ENCODE measurements at places on chromosomes 6 and 20.

DNA sequence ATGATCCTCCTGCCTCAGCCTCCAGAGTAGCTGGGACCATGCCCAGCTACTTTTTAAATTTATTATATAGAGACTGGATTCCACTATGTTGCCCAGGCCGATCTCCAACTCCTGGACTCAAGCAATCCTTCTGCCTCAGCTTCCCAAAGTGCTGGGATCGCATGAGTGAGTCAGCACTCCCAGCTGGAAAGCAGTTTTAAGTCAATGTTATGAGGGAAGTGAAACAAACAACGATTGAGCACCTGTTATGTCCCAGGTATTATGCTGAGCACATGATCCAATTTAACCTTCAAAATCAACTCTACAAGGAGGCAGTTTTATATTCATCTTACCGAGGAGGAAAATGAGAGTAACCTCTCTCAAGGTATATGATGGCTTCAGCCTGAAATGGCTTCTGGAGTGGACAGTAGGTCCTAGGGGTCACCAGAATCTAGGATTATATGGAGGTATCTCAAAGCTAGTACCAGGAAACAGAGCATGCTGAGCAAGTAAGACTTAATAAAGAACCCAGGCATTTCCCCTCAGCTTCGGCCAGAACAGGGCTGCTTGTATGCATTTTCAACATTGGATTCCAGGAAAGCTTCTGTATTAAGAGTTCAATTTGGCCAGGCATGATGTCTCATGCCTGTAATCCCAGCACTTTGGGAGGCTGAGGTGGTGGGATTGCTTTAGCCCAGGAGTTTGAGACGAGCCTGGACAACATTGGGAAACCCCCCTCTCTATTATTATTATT, 55.0 kb downstream of the EDN1 start:
- DNase-seq, result no peak

DNA sequence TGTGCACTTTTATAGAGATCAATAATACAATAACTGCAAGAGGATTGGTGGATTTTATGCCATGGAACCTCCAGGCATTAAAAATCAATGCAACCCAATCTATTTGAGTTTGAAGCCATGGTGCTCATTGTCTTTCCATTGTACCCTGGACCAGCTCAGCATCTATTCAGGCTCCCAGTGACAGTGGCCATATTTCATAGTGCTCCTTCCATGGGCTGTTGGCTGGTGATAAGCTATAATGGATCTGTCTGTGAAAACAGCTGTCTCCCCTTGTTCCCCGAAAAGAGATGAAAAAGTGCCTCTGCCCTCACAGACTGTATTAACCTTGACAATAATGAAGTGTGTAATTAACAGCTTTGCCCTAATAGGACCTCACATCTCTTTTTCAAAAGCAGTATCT, 74.3 kb downstream of the LAMP5 start:
- DNase-seq, result no peak

DNA sequence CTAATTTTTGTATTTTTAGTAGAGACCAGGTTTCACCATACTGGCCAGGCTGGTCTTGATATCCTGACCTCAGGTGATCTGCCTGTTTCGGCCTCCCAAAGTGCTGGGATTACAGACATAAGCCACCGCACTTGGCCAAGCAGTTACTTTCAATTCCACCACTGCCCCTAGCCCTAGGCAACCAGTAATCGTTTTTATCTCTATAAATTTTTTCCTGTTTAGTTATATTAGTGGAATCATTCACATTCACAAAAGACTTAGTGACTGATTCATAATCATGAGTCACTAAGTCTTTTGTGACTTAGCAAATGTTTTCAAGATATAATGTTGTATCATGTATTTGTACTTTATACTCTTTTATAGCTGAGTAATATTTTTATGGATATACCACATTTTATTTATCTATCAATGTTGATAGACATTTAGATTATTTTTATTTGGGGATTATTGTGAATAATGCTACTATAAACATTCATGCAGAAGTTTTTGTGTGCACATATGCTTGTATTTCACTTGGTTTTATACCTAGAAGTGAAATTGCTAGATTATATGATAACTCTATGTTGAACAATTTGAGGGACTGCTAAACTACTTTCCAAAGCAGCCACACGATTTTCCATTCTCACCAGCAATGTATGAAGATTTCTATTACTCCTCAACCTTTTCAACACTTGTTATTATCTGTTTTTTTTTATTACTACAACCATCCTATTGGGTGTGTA, 421.4 kb upstream of the ID4 start:
- DNase-seq, result no peak

GRCh38 chr6:127164036-127164435, 45.6 kb downstream of the RSPO3 start:
- no peak for DNase-seq

GRCh38 chr6:25629198-25629576, 22.8 kb upstream of the SCGN start:
- peak; percentile 36 for DNase-seq

- no peak for DNase-seq
Measured at GRCh38 chr20:38162149-38162548, 2.9 kb downstream of the TGM2 start.

DNA sequence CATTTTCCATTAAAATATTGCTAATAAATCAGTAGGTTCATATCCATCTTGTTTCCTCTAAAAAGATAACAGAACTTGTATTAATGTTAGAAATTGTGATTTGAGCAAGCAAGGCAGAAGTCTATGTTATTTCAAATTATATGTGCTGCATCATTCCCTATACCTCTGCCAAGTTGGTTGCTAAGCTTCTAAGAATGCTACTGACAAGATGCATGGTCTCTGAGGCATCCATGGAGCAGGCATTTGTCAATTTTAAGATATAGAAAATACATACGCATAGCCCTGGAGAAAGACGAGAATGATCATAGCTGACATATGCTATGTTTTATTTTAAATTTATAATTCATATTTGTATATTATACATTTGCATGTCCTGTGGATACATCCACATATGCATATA, 168.3 kb upstream of the THEMIS start:
- DNase-seq, result no peak

DNA sequence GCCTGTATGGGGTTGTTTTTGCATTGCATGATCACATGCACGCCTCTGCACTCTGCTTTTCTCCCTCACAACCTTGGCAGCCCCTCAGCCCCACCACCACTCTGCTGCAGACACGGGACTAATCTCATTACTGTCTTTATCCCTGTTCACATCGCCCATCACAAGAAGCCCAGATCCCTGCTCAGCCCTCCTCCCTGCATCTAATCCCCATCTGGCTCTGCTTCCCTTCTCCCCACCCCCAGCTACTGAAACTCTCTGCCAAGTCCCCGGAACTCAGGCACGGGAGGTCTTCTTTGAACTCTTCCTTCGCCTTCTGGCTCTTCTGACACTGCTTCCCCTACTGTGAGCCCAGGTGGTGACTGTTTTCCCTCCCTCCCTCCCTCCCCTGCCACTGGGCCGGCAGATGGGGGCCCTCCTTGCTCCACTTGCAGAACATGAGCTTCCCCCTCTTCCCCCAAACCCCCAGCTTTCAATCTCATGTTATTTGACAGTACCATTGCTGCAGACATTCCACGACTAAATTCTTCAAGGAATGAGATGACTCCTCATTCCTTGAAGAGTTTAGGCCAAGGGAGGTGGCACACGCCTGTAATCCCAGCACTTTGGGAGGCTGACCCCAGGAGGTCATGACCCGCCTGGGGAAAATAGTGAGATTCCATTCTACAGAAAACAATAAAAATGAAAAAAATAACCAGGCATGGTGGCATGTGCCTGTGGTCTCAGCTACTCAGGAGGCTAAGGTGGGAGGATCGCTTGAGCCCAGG, 21.9 kb upstream of the TULP1 start:
- DNase-seq, result no peak

GRCh38 chr6:97392735-97393134, 109.7 kb upstream of the MMS22L start:
- DNase-seq, result no peak

GRCh38 chr6:6592826-6593475, 4.4 kb downstream of the LY86 start:
- no peak for DNase-seq

DNA sequence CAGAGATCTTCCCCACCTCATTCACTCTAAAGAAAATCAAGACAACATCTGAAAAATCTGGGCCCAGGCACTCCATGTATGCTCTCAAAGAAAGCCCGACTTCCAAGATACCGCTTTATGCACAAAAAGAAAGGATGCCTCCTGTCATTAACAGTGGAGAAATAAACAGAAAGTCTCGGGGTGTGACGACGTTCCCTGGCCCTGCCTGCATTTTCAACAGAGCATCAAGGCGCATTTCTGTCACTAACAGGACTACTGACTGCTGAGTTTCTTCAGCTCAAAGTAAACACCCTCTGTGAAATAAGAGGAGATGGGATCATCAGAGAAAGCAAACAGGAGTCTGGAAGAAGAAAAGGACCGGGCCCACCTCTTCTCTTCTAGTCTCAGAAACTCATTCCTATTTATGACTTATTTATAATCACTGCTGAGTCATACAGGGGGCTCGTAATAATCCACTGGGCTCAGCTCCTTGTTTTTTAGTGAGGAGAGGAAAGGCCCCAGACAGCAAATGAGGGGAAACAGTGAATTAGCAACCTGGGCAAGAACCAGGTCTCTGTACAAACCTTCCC, 99.7 kb downstream of the ZMYND8 start:
- no peak for DNase-seq

GRCh38 chr6:162468326-162468725, 259.2 kb downstream of the PRKN start:
- no peak for DNase-seq

GRCh38 chr20:39698752-39699151, 736.6 kb downstream of the DHX35 start:
- DNase-seq, result no peak

GRCh38 chr6:164164876-164165275, 750.4 kb downstream of the QKI start:
- DNase-seq, result no peak

GRCh38 chr6:24566020-24566767, 71.4 kb downstream of the ALDH5A1 start:
- no peak for DNase-seq

DNA sequence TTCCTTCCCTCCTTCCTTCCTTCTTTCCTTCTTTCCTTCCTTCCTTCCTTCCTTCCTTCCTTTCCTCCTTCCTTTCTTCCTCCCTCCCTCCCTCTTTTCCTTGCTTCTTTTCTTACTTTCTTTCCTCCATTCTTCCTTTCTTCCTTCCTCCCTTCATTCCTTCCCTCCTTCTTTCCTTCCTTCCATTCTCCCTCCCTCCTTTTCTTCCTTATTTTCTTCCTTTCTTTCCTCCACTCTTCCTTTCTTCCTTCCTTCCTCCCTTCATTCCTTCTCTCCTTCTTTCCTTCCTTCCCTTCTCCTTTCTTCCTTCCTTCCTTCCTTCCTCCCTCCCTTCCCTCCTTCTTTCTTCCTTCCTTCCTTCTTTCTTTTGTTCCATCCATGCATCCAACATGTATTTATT, 35.1 kb upstream of the EDN3 start:
- no peak for DNase-seq

GRCh38 chr6:21404577-21404976, 189.0 kb upstream of the SOX4 start:
- no peak for DNase-seq

GRCh38 chr6:42441697-42442081, 10.0 kb downstream of the TRERF1 start:
- no peak for DNase-seq

DNA sequence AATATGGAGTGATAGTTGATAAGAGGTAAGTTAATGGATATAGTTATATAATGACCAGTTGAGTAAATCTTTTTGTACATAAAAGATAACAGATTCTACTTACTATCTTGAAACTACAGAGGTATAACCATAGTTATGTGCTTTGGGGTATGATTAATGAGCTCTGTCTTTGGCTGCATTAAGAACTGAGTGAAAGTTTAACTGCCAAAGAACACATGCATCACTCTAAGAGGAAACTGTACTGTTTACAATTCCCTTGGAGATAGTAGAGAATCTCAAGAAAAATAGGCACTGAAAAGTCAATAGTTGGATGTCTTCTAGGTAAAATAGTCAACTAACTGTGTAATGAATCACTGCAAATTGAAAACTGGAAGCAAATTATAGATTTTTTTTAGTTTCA, 1129.5 kb downstream of the EPHA7 start:
- DNase-seq, result no peak

GRCh38 chr20:38538789-38539188, 42.2 kb upstream of the ADIG start:
- no peak for DNase-seq

- no peak for DNase-seq
Measured at GRCh38 chr6:56691286-56691595, 48.6 kb upstream of the DST start.

GRCh38 chr6:134063966-134064445, 11.6 kb upstream of the SLC2A12 start:
- DNase-seq, result peak; percentile 54

DNA sequence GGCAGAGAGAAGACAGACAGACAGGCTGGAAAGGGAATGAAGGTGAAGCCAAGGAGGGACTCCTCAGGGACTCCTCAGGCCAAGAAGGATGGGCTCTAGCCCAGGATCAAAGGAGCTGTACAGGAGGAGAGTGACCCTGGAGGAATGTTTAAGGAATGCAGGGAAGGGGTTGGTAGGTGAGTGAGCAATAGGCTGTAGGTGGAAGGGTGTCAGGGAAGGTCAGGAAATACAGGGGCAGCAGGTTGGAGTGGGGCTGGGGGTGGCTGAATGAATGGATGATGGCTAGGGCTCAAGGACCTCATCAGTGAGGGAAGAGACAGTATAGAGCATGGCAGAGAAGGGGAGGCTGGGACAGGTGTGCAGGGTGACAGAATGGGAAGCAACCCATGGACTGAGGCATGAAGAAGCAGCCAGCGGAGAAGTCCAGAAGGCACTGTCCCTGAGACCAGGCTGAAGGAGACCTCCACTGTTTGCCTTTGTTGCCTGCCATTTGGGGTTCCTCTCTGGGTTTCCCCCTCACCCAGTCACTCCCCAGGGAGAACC, 13.2 kb downstream of the SYNGAP1 start:
- DNase-seq, result no peak

DNA sequence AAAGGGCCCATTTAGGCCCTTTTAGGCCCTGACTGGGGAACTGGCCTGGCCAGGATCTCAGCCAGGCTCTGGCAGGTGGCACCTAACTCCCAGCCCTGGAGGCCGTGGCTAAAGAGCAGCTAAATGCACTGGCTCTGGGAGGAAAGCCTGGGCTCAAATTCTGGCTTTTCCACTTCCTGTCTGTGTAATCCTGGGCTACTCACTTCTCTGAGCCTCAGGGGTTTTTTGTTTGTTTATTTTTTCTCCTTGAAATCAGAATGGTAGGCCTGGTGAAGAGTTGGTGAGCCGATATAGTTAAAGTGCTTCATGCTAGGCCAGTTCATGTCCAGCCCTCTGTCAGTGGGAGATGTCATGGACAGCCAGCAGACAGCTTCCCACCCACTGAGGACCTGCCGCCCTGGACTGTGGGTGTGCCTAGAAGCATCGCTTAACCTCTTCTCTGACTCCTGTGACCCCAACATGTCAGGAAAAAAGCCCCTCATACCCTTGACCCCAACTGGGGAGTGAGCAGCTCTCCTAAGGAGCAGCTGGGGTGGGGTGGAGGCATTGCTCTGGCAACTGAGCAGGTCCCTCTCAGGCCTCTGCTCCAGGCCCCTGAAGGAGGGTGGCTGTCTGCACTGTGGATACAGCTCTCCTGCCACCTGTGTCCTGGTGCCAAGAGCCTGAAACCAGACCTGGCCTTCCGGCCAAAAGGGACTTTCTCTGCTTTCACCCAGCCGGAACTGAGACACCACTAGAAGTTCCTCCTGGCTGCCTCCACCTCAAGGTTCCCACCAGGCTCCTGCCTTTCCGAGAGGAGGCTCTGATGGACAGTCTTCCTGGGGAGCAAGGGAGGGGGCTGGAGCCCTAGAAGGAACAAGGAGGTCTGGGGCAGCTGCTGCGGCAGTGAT, 57.2 kb upstream of the MYL9 start:
- no peak for DNase-seq

All from NCI-H1417 treated with DMSO at 0.1 percent for 48 hours (cell line).